GM12891 (cell line): ENCODE measurements at places on chromosomes 13 and 19.

- no peak for DNase-seq
These were observed 5.2 kb upstream of the BCAT2 start for GRCh38 chr19:48815870-48816501.

DNA sequence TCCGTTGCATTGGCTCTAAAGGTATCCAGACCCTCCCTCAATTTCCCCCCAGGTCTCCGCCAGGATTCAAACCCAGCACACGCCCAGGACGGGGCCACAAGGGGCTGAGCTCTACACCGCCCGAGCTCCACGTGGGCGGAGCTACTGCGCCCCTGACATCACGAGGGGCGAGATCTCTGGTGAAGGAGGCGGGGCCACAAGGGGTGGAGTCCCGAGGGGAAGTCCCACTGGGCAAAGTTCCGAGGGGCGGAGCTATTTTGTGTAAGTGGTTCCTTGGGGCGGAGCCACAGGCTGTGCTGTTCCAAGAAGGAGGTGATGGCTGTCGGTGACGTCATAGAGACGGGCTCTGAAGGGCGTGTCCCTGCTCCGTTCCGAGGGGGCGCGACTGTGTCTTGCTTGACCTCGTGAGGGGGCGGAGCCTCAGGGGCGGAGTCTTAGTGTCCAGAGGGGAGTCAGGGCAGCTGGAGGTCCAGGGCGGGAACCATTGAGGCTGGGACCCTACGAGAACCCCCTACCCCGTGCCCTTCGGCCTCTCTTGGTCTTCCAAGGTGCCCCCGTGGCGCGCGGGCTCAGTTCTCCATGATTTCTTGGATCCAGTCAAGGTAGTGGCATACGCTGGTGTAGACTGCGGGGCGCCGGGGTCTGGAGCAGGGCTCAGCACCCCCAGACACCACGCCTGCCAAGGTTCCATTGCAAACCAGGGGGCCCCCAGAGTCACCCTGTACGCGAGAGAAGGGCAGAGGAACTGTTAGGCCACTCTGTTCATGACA, 1.3 kb upstream of the KLK8 start:
- no peak for DNase-seq

DNA sequence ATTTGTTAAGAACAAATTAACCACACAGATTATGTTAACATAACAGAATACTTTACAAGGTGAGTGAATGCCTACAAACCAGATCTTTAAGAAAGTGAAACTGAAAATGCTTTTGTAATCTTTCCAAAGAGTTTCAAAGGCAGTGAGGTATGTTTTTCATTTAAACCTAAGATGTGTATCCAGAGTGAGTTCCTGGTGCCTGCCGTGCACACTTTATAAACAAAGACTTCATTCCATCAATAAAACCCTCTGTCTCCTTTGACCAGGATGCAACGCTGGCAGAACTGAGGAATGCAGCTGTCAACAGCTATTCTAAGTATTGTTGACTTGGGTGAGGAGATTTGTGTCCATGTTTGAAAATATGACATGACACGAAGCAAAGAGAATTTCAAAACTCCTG, 344.6 kb downstream of the DNAJC15 start:
- no peak for DNase-seq

DNA sequence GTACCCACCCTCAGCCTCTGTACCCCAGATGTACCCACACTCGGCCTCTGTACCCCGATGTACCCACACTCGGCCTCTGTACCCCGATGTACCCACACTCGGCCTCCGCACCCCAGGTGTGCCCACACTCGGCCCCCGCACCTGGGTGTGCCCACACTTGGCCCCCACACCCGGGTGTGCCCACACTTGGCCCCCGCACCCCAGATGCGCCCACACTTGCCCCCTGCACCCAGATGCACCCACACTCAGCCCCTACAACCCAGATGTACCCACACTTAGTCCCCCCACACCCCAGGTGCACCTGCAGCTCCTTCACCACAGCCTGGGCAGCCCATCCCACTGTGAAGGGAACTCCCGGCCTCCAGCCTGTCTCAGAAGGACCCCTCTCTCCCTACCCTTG, 69.7 kb downstream of the PEX11G start:
- no peak for DNase-seq

- DNase-seq: no peak
These were observed 1695.0 kb downstream of the SLITRK1 start for GRCh38 chr13:82187227-82187626.

GRCh38 chr19:27870293-27870692, 1342.7 kb downstream of the UQCRFS1 start:
- no peak for DNase-seq

GRCh38 chr13:30088312-30088855, 219.0 kb downstream of the KATNAL1 start:
- DNase-seq: no peak

GRCh38 chr19:41866284-41866683, 6.2 kb downstream of the RPS19 start:
- no peak for DNase-seq

GRCh38 chr13:111534751-111535522, 214.5 kb downstream of the TEX29 start:
- DNase-seq: no peak

GRCh38 chr13:21079761-21080592, 18.6 kb upstream of the LATS2 start:
- no peak for DNase-seq

- no peak for DNase-seq
These were observed 1.4 kb upstream of the HPN start for GRCh38 chr19:35039881-35040825.

DNA sequence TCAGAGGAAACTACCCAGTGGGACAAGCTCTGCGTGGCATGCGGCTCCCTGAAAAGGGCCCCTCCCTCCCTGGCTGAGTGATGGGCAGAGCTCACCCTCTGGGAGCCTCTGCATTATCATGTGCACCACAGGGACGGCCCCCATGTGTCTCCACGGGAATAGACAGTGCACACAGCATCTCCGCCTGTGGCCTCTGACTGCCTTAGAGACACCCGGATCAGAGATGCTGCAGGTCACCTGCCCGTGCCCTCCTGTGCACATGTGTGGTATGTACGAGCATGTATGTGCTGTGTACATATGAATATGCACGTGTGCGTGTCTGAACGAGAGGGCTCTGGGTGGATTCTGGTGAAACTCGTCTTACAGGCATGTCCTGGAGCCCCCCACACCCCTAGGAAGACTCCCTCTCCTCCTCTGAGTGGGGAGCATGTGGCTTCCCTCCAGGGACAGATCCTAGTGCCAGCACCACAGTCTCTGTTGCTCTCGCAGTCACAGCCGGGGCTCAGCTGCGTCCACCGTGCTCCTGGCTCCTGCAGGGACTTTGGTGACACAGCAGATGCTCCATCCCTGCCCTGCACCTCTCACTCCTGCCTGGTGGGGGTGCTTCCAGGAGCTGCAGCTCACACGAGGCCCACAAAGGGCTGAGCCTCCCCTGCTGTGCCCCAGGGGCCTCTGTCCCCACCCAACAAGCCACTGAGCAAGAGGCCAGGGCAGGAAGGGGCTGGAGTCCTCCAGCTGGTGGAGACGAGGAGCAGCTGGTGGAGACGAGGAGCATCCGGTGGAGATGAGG, 19.6 kb downstream of the C13orf46 start:
- DNase-seq: no peak

- no peak for DNase-seq
These were observed 38.7 kb upstream of the KLF2 start for GRCh38 chr19:16285769-16286498.

DNA sequence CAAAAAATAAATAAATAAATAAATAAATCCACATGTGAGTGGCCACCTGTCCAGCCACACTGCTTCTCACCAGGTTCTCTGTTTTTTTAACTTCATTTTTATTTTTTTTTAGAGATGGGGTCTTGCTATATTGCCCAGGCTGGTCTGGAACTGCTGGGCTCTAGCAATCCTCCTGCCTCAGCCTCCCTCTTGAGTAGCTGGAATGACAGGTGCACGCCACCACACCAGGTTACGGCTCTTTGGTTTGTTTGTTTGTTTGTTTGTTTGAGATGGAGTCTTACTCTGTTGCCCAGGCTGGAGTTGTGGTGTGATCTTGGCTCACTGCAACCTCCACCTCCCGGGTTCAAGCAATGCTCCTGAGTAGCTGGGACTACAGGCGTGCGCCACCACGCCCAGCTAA, 94.5 kb upstream of the CACNA1A start:
- no peak for DNase-seq

DNA sequence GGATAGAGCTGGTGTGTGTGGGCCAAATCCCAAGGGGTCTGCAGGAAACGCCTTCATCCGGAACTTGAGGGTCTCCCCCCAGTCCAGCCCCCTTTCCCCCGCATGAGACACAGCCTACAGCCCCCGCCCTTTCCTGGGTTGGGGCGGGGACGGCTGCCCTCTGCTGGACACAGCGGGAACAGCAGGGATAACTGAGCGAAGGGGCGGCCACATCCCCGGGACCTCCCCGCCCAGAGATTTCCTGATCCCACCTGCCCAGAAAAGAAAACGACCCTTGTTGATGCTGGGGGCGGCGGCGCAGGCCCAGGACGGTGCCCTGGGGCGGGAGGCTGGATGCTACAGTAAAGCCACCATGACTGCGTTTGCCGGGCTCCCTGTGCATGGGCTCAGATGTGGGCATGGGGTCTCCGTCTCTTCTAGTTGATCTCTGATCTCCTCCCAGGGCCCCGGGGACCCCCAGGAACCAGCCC, 14.2 kb downstream of the ONECUT3 start:
- DNase-seq: peak; percentile 90

DNA sequence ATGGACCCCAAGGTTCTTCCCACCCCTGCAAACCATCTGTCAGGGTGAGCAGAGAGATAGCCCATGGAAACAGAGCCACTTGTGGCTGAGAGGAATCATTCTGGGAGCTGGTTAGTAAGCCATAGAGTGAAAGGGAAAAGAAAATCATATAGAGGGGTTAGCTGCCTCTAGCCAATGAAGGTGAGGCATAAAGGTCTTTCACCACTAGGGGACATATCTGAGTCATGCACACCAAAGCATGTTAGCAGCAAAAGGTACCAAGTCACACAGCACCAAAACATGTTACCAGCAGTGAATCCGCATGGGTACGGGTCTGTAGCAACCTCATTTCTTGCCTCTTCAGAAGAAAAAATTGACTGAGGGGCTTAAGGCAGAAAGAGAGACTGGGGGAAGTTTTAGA, 76.7 kb upstream of the ZNF43 start:
- DNase-seq: no peak

DNA sequence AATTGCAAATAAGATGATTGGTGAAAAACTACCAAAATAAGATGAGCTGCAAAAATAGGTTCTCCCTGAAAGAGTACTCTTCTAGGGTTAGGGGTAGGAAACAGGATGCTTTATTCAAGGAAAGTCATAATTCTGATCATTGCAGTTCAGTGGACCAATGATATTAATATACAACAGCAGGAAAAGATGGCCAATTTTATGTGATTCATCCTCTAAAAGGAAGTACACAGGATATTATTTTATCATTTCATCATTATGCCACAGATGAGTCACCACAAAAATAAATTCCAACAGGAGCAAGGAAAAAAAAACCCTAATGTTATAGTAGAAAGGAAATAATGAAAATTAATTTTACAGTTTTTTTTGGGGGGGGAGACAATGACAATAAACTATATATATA, 205.0 kb downstream of the NALCN start:
- DNase-seq: no peak

- no peak for DNase-seq
These were observed 3.9 kb downstream of the WDR18 start for GRCh38 chr19:988081-988480.

GRCh38 chr13:105773863-105774538, 761.5 kb downstream of the EFNB2 start:
- no peak for DNase-seq

DNA sequence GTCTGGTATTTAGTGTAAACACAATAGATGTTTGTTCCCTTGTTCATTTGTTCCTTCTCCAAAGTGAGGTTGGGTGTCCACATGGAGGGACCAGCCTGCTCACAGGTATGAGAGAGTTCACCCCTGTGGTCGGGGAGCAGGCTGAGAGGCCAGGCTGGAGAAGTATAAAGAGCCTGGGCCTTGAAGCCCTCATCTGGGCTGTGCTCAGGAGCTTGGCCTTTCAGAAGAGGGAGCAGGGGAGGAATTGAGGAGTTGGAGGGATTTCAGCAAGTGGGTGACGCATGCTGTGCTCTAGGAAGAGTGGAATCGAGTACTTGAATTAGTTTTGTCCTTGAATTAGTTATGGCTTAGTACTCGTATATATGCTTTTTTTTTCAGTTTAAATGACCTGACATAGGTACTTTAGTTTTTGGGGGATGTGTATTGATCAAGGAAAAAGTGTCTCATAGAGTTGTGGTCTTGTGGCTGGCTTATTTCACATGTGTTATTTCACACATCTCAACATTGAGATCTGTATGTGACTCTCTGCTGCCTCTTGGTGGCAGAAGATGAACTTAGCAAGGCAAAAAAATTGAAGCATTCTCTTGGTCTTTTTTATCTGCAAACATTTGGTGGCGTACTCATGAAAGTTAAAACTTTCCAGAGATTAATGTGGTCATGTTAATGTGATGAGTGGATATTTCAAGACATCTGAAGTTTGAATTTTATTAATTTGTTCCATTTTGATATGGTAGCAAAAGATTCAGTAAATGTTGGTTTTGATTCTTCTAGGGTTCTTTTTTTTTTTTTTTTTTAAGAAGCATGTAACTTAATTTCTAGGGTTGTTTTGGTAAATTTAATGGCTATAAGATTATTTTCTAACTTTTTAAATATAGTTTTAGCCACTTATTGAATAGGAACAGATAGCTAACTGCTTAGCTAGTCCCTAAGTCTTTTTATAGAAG, 54.3 kb downstream of the SLAIN1 start:
- no peak for DNase-seq

- no peak for DNase-seq
These were observed 8.1 kb upstream of the PIK3R2 start for GRCh38 chr19:18144906-18145305.

- DNase-seq: no peak
These were observed 139.4 kb downstream of the FREM2 start for GRCh38 chr13:38826182-38826813.

DNA sequence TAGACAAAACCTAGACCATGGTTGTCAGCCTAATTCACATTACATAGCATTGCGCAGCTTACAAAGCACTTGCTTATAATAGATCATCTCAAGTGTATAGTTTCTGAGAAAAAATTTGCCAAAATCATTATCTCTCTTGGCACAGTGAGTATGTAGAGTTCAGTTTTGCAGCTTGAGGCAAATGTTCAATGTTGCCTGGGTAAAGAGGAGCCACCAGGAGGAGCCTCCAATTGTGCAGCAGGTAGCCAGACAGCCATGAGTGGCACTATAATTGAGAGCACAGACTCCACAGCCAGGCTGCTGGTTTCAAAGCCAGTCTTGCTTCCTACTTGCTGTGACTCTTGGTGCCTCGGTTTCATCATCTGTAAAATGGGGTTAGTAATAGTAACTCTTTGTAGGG, 24.0 kb upstream of the OLFM4 start:
- DNase-seq: no peak

DNA sequence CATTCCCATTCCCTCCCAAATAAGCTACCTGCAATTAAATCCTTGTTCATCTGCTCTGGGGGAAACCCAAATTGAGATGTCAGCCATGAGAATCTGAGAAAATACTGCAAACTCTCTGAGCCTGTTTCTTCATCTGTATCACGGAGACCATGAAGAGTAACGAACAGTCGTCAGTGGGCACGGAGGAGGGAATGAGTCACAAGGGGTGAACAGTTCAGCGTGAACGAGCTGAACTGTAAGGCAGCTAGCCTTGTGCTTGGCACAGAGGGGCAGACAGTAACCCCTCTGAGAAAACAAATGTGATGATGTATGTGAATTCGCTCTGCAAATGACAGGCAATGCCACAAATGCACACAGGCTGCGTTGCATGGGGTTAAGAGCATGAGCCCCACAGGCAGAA, 288.7 kb downstream of the FOXO1 start:
- no peak for DNase-seq

GRCh38 chr13:29260684-29261083, 334.8 kb downstream of the SLC7A1 start:
- DNase-seq: no peak

GRCh38 chr19:50567882-50568727, at the start of gene LRRC4B:
Gene LRRC4B (minus strand): TSS chr19:50568435. CDS start chr19:50548838, 19,597 bp downstream.
- DNase-seq: no peak
